ENCODE measurements at places on chromosomes 5 and 9.

DNA sequence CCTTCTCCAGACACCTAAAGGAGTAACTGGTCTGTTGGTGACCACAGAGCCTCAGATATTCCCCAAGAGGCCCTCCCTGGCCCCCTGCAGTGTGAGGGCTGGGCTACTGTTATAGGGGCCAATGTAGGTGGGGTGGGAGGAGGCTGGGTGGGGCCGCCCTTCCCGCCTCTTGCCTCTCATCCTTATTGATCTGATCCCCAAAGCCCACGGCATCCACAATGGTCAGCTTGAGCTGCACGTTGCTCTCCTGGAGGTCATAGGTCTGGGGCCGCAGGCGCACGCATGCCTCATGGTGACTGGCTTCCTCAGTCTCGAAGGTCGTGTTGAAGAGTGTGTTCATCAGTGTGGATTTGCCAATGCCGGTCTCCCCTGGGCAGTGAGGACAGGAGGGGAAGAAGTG is 13.0 kb downstream of the SEPTIN8 start:
- no peak for DNase-seq

DNA sequence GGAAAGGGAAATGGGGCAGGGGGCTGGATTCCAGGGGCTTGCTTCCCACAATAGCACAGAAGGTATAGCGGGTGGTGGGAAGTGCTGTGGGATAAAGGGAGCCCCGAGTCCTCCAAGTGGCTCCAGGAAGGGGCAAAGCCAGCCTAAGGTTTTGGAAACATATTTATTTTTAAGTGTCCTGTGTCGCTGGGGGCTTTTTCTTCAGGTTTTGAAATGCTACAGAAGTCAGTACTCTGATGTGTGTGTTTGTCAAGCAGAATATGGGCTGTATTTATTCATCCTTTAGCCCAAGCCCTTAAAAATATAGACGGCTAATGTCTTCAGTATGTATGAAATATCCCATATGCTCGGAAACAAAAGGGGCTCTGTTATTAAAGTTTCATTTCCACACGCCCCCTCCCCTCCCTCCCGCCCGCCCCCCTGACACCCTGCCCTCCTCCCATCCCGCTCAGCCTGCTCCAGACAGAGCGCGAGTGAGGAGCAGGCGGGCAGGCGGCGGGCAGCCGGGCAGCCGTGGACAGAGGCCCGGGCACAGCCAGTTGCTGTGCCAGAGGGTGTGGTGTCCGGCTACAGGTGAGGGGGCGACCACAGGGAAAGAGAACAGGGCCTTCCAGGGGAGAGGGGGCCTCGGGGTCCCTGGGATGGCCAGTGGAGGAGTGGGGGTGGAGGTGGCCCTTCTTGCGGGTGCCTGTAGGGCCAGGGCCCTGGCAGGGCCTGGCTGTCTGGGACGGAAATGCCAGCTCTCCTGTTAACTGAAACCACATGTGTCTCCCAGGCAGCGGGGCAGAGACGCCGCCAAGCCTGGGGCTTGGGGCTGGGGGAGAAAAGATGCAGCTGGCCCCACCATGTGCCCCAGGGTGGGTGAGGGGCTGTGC is 39.6 kb upstream of the SYNPO start:
- no peak for DNase-seq

GRCh38 chr5:134136221-134136631 is 21.7 kb downstream of the TCF7 start:
- no peak for DNase-seq

DNA sequence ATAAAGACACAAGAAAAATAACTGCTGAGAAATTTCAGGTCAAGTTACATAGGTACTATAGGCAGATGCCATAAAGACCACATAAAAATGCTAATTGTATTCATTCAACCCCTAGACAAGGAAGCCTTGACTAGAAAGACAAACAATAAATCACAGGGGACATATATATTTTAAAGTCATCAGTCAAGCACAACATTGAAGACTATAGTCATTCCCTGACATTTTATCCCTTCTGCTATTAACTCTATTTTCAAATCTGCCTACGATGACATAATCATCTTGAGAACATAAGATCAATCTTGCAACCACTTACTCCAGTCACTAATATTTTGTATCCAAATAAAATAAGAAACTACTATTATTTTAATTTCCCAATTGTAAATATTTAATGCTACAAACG is 38.3 kb downstream of the FAM13B start:
- no peak for DNase-seq

DNA sequence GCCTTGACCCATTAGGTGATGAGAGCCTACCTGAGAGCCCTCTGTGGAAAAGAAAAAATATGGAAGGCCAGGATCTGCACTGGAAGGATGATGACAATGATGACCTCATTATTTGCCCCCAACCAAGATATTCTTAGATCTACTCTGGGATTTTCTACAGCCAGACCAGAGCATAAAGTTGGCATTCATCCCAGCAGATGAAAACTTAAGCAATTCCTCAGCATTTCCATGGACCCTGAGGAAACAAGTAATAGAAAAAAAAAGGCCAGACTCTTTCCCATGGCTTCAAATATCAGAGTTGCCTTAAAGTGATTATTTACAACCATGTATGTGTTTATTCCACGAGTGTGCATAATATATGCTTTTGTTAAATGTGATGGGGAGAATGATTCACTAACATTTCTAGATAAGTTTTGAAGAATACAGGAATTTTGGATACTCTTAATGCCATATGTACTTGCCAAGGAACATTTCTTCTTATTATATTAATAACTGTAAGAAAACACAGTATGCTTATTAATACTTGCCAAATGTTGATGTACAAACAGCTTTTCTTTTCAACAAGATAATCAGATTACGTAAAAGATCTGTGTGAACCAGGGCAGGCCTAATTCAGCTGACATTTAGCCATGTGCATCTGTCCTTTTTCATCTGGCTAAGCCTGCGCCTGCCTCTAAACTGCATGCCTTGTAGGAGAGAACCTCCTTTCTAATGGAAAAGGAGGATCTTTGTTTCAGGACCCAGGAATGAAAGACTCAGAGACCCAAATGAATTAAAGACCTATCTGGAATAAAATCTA is 94.8 kb downstream of the ARRDC3 start:
- DNase-seq, result no peak

DNA sequence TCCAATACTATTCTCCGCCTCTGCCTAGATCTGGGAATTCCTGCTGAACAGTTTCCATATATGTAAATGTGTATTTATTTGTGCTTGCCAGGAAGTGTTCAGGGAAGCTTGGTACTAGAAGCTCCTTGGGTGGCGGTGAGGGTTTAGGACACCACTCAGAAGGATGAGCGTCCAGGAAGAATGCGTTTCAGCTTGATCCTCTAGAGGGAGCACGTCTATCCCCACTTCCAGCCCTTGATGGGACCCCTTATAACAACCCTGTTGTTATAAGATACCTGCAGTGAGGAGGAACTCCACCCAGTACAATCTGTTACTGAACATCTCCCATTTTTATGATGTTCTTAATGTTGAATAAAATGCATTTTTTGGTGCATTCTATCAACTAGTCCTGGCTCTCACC is 88.9 kb downstream of the CYFIP2 start:
- peak; percentile 31 for DNase-seq

DNA sequence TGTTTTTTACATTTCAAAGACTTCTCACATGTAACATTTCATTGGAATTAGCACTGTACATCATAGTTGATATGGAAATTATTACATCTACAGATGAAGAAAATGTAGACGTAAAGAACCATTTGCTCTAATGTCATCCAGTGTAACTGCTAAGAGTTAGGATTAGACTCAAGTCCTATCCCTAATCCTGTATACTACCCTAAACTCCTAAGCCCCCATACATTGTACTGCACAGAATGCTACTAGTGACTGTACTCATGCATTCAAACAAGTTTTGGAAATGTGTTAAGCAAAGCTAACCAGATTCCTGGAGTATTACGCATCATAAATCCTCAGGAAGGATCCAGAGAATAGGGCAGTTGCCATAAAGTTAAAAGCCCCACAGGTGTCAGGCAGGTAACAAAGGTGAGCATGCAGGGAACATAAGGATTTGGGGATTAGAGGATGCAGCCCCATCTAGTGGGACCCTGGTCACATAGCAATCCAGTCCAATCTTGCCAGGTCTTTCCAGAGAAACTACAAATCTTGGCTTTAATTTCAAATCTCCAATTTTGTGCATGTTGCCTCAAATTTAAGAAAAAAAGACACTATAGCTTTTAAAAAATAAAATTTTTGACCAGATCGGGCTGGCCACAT is 32.0 kb downstream of the HAVCR1 start:
- DNase-seq, result peak; percentile 64

DNA sequence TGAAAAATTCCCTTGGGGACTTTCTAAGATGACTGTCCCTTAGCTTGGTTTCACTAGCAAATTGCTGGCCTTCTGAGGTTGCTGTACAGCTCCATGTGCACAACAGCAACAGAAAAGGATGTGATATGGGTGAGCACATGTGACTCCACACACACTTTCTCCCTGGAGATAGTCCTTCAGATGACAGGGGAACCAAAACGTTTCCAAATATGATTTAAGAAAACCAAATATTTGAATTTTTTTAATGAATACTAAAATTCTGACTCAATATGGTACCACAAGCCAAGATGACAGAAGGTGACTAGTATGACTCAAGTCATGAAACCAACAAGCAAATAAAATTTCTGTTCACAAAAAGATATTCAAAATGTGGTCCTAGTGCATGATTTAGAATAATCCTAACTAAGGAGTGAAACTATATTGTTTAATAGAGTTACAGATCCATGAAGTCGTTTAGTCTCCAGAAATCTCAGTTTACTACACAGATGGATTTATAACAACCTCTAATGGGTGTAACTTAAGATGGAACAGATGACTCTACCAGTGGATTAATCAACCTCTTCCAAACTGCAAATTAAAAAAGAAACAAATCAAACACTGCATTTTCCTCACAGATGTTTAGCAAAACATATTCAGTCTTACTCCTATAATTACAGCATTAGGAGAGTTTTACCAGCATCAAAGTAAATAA is 144.8 kb upstream of the PIK3R1 start:
- no peak for DNase-seq

DNA sequence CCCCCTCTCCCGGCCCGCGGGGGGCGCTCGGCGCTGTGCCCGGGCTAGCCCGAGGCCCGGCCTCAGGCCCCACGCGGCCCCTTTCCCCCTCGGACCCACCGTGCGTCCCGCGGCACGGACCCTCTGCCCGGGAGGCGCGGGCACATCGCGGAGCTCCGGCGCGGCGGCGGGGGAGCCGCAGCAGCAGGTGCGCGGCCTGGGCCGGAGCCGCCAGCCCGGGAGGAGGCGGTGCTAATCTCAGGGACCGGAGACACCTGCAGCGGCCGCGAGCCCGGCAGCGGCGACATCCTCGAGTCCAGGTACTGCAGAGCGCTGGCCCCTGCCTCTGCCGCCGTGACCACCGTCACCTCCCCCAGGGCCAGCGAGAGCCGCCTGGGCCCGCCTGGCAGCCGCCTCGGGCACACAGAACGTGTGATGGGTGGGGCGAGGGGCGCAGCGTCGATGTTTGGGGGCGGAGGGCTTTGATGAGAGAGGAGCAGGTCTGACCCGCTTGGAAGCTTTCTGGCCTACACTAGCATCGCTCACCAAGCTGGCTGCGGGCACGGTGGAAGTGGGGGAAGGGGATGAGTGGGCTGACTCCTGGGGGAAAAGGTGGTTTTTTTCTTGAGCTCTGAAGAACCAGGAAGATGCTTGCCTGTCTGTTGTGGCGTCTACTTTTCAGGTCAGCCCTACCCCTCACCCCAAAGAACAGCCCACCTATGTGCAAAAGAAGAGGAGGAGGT is 524 bp downstream of the CYFIP2 start:
- peak; percentile 75 for DNase-seq

DNA sequence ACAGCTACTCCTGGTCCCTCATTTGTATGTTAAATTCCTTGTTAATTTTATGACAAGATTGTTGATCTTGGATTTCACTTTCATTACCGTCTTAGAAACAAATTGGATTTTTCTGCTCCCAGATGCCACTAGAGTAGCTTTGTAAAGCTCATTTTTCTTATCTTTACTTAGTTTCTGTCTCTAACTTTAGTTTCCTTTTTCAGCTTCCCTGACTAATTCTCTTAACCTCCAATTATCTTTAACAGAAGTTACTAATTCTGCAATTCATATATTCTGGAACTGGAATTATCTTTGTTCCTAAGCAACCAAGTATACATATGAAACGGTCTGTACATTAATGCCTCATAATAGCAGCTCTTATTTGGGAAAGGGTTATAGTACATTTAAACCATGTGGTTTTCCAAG is 16.7 kb downstream of the ITGA1 start:
- no peak for DNase-seq

- no peak for DNase-seq
Observed at GRCh38 chr9:77876091-77876490, 155.5 kb downstream of the GNAQ start.

DNA sequence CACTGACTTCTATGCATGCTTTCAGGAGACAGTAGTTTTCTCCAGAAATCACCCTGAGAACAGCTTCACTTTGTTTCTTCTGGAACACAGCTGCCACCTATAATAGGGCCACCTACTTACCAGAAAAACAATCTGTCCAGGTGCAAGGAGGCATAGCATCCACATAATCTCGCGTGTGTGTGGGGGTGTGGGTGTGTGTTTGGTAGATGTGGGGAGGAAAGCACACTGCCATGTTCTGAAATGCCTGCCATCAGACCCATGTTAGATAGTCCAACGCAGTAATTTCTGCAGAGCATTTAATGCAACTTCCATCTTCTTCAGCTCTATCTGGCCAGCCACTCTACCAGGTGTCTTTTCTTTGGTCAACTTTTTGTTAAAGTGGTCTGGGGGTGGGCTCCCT is 102.9 kb downstream of the ACER2 start:
- no peak for DNase-seq

- DNase-seq, result no peak
Observed at GRCh38 chr5:179836225-179837019, 15.7 kb downstream of the SQSTM1 start.

DNA sequence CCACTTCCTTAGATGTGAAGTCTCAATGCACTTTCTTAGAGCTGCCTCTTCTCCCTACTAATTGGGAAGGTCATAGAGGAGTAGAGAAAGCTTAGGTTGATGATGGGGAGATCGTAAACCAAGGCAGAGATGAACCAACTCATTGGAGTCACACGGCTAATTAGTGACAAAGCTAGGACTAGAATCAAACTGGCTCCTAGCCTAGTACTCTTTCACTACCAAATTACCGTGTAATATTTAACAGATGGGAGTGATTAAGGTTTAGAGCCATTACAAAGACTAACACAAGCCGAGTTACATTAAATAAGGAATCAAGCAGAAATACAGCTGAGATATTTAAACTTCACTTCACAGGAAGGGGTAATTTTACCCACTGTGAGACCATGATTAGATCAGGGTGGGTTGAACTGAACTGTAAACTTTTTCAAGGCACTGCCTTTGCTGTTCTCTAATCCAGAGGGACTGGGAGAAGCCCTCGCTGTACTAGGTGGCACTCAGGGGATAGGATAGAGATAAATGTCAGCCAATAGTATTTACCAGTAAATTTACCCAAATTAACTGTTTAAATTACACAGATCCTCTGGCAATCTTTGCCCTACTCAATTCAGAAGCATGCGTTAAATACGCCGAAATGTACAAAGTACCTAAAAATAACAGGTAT is 166.4 kb upstream of the PIK3R1 start:
- DNase-seq, result no peak

- DNase-seq, result no peak
Observed at GRCh38 chr5:72074251-72074650, 33.0 kb upstream of the MAP1B start.

GRCh38 chr5:139022528-139022927 is 147.4 kb upstream of the LRRTM2 start:
- no peak for DNase-seq
